Panc1 (cell line): ENCODE measurements at places on chromosomes 3 and 15. TPM values are rescaled to one million over a fixed set of nuclear protein-coding genes. Genes with fewer than 3 reads are reported as not detected.

The ERICH6 gene
- 0.28 TPM for total RNA-seq

The PRTG gene
- 11.4 TPM for total RNA-seq

The EHD4 gene
- 43.2 TPM for total RNA-seq

The CISH gene
- total RNA-seq, result 0.57 TPM

The SKOR1 gene
- 0.21 TPM for total RNA-seq

The PRSS50 gene
- total RNA-seq, result 0.13 TPM

The SLC28A1 gene
- total RNA-seq, result not detected

The ACTC1 gene
- total RNA-seq, result not detected

The ANKRD34C gene
- total RNA-seq, result not detected

The MYNN gene
- 16.2 TPM for total RNA-seq

The SHC4 gene
- total RNA-seq, result 0.10 TPM

The RASGRF1 gene
- 0.59 TPM for total RNA-seq

The GCNT3 gene
- not detected for total RNA-seq

The RPS27L gene
- 61.3 TPM for total RNA-seq

The KCNAB1 gene
- total RNA-seq, result not detected

The GALNT15 gene
- total RNA-seq, result 0.10 TPM

The CHRD gene
- total RNA-seq, result 1.4 TPM

The SLC9A9 gene
- not detected for total RNA-seq

The PCOLCE2 gene
- 14.6 TPM for total RNA-seq

The TMEM202 gene
- not detected for total RNA-seq

The RAB6B gene
- 49.2 TPM for total RNA-seq

The LEKR1 gene
- total RNA-seq, result not detected

The CCDC13 gene
- total RNA-seq, result 0.82 TPM

The LRRK1 gene
- total RNA-seq, result 88.0 TPM

The GABRR3 gene
- total RNA-seq, result not detected
